ENCODE measurements at places on chromosomes 13 and 19.
A peak's percentile ranks its signal among the peaks of the same experiment; 100 is the strongest.

- DNase-seq: no peak
These were observed 9.9 kb upstream of the ZNF536 start for GRCh38 chr19:30362156-30362754.

- DNase-seq: peak; percentile 46
These were observed 1.4 kb upstream of the QTRT1 start for GRCh38 chr19:10699650-10700335.

- DNase-seq: no peak
These were observed 670.8 kb downstream of the PCDH17 start for GRCh38 chr13:58302349-58302748.

- no peak for DNase-seq
These were observed 109.2 kb upstream of the MCF2L start for GRCh38 chr13:112859817-112860190.

GRCh38 chr19:29001141-29001581 lies 211.8 kb downstream of the UQCRFS1 start:
- DNase-seq: no peak

GRCh38 chr19:12838182-12838885 lies at the start of gene MAST1:
Gene MAST1 (plus strand): TSS chr19:12838515. CDS start chr19:12838573, 58 bp downstream.
- peak; percentile 38 for DNase-seq

GRCh38 chr13:91331047-91331915 lies 16.2 kb upstream of the MIR17HG start:
- DNase-seq: no peak

- no peak for DNase-seq
These were observed 7.5 kb downstream of the F10 start for GRCh38 chr13:113129921-113130750.

Measured in CD4-positive, alpha-beta T cell treated with Interferon gamma for 1 hour (primary cell).